ENCODE measurements at places on chromosomes 1 and 21.

GRCh38 chr1:204321665-204322064 is 38.1 kb downstream of the PLEKHA6 start:
- DNase-seq, result no peak

GRCh38 chr1:167416506-167416905 is 101.8 kb downstream of the CD247 start:
- DNase-seq, result no peak

GRCh38 chr1:86226204-86226603 is 69.6 kb upstream of the COL24A1 start:
- no peak for DNase-seq

DNA sequence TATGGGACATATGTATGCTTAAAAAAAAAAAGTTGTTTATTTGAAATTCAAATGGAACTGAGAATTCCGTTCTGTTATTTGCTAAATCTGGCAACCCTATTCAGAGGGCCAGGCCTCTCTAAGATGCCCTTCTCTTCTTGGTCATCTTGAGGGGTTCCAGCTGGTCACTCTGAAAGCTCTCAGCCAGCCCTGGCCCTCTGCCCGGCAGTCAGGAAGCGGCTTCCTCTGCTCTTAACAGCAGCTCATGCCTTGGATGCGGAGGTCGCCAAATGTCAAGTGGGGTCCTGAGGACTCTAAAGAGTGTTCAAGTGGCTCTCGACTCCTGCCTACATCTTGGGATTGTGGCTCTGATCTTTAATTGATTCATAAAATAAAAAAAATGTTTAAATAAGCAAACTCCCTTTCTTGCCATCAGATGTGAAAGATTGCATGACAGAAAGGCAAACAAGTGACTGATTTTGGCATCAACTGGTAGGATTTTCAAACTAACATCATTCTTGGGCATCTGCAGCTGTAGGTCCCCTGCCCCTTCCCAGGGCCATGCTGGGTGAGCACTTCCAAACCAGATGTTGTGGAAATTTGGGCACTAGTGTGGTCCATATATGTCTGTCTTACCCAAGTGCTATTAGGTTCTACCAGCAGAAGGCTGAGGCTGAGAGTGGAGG is 130.8 kb downstream of the PRDM2 start:
- DNase-seq, result no peak

DNA sequence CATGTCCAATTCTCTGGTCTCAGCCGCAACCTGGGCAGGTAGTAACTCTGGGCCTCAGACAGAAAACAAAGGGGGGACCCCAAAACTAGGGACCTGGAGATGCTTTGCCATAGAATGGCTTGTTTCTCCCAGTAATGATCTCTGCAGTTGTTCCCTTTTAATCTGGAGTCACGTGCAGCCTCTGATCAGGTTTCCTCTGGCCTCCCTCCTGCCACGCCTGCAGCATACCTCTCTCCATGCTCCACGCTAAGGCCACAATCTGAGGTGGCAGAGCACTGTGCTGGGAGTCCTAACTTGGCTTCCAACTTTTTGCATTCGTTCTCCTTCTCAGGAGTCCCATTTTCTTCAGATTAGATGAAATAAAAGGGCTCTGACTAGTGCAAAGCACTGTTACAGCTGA is 1.9 kb downstream of the PABPC4 start:
- DNase-seq, result no peak

- DNase-seq, result no peak
Measured at GRCh38 chr1:171699531-171699930, 42.3 kb downstream of the VAMP4 start.

- DNase-seq, result no peak
Measured at GRCh38 chr1:205346956-205347574, 9.7 kb downstream of the KLHDC8A start.

DNA sequence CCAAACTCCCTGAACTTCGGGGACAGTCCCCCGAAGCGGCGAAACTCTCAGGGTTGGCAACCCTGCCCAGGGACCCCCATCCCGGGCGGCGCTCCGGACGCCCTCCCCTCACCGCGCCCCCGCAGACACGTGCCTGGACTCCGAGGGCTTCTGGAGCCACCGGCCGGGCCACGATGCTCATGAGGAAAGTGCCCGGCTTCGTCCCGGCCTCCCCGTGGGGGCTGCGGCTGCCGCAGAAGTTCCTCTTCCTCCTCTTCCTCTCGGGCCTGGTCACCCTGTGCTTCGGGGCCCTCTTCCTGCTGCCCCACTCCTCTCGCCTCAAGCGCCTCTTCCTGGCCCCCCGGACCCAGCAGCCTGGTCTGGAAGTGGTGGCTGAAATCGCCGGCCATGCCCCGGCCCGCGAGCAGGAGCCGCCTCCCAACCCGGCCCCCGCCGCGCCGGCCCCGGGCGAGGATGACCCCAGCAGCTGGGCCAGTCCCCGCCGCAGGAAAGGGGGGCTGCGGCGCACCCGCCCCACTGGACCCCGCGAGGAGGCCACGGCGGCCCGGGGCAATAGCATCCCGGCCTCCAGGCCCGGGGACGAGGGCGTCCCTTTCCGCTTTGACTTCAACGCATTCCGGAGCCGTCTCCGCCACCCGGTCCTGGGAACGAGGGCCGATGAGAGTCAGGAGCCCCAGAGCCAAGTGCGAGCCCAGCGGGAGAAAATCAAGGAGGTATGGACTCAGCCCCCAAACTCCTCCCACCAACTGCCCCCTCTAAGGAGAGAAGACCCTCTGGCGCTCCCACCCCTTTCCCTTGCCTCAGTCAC is 1.2 kb downstream of the MAN1C1 start:
- no peak for DNase-seq

DNA sequence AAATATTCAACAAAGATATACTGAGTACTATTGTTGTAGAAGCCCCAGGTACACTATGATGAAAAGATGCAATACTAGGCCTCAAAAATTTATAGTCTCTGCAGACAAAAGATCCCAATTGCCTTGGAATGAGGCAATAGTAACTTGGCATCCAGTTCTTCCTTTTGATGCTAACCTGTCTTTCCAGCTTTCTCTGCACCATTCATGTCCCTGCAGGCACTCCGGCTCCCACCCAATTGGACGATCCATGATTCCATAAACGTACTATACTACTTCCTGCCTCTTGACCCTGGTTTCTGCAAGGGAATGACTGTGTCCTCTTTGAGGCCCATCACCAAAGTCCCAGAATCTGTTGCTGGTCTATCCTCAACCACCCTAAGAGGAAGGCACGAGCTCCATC is 8.0 kb upstream of the TAGLN2 start:
- DNase-seq, result no peak

DNA sequence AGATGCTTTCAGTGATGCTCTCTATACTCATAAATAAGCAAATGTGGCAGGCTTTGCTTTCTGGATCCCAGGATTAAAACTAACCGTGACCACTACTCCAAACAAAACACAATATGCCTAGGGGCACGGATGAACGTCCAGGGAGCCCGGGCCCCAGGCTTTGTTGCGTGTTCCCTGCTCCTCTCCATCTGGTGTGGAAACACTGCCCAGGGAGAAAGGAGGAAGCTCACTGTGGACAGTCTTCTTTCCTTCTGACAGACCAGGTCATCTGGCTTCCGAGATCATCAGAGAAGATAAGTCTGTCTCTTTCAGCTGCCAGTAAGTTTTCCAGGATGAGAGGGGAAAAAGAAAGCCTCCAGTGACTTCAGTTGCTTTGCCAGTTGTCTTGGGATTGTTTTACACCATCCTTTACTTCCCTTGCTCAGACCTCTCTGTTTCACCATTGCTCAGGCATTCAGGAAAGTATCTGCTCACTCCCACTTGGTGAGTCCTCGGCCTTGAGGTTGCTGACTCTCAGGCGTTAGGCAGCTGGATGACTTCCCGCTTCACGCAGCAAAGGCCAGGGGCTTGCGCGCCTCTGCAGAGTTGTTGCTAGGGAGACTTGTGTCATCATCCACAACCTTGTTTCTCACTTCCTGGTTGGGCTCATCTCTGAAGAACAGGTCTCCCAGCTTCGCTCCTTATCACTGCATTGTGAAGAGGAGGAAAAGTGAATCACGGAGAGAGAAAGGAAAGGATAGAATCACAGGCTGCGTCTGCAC is 20.6 kb upstream of the PGD start:
- DNase-seq, result no peak

DNA sequence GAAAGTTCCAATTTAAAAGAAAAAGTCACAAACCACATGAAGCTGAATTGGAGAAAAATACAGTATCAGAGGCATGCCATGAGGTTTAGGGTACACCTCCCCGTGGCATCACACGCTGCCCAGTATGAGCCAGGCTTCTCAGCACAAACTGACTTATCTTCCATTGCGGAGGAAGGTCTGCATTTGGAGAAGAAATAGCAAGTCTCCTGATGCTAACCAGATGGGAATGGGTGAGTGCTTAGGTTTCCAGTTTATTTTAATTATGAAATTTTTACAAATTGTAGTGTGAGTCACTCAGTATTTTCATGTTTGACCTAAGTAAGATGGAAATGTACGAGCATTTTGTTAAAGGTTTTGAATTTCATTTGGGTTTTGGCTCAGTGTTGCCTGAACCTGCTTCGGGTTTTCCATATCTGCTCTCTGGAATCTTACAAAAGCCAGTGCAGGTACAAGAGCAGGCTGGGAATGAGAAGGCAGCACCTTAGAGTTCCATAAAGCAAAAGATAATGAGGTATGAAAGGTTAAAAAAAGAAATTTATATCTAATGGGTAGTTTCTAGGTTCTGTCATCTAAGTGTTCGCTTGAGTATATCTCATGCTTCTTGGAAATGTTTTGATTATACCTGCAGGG is 213.9 kb downstream of the PATJ start:
- no peak for DNase-seq

DNA sequence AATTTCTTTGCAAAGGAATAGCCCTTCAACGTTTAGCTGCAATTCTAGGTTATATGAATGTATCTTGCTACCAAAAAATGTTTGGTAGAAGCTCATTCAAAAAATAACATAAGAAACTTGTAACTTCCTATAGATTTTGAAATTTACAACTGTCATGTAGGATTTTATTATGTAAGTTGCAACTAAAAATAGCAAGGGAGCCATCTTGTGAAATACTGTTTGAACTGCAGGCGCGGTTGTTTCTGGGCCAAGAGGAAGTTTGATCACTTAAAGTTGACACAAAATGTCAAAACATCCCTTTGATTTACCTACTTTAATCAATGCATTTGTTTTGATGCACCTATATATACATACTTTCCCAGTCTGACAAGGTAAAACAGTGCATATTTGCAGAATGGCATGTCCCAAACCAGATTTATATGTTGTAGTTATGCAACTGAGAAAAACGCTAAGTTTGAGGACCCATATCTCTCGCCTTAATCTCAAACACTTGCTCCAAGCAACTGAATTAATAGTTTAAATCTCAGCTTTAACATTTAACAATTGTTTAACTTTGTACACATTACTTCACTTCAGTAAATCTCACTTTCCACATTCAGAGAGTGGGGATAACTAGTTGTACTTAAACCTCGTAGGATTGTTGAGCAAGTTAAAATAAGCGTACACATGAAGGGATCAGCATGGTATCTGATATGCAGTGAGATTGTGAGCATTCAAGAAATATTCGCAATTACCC is 63.9 kb downstream of the KCNK2 start:
- no peak for DNase-seq

DNA sequence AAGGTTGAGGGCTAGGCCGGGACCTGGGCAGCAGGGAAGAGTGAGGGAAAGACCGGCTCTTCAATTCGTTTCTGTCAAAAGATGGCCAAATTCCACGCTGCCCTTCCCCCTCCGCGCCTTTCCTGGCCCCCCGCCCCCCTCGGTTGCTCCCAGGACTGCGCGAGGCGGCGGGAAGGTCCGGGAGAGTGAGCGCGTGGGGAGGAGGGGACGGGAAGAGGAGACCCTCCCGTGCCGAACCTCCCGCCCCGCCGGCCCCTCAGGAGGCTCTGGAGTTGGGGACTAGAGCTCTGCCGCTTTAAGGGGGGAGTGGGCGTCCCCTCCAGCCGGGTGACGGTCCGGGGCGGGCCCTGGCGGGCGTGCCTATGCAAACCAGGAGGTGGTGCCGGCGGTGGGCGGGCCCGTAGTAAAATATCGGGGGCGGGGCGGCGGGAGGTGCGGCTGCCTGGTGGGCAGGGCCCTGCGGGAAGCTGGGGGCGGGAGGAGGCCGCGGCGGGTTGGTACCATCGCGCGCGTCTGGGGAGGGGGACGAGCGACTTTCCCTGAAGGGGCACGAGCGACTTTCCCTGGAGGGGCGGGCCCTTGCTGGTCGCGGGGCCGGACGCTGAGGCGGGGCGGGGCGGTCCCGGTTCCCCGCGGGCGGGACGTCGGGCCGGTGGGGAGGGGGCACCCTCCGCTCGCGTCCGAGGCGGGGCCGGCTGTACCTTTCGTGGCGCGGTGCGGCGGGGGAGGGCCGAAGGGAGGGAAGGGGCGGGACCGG is 58.2 kb downstream of the BCL9 start:
- DNase-seq, result peak; percentile 95

- no peak for DNase-seq
Measured at GRCh38 chr1:32454726-32455125, 10.1 kb upstream of the ZBTB8B start.

DNA sequence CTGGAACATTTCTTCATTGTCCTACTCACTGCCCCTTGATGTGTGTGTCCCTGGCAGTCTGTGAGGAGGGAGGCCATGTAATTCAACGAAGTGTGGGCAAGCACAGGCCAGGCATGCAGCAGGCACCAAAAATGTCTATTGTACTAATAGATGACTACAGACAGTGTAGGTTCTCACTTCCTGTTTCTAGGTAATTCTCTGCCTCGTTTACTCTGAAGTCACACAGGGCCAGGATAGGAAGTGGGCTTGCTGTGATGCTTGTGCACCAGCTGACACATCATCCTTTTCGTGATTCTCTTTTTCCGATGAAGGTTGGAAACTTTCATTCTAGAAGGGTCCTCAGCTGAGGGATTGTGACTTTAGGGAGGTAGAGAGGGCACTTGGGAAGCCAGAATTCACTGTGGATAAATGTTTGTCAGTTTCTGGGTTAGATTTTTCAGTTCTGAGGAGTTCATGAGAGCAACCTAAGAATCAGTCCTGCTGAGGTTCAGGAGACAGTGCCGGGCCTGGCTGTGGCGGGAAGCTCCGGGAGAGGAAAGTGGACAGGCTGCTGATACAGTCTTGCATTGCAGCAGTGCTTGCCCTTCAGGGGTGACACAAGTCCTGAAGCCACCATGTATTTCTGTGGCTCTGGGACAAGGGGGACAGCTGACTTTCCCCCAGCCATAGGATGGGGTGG is 4.3 kb upstream of the CSF1 start:
- peak; percentile 15 for DNase-seq
